ENCODE measurements at places on chromosomes 7 and 10.

- no peak for DNase-seq
Observed at GRCh38 chr7:21980926-21981500, 35.3 kb upstream of the CDCA7L start.

DNA sequence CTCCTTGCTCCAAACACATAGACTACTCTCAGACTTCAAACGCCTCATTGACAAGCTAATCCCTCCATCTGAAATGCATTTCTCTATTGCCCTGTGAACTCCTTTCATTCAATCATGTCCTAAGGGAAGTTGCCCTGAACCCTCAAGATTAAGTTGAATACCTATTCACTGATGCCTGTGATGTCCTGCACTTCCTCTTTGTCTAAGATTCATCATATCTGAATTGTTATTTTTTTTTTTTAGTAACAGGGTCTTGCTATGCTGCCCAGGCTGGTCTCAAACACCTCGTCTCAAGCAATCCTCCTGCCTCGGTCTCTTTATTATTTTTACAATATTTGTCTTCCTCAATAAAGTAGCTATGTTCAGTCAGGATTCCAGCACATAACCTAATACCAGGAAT lies 3.2 kb downstream of the PSMA2 start:
- DNase-seq: no peak

GRCh38 chr7:25897261-25897782 lies 254.7 kb upstream of the NFE2L3 start:
- DNase-seq: no peak

DNA sequence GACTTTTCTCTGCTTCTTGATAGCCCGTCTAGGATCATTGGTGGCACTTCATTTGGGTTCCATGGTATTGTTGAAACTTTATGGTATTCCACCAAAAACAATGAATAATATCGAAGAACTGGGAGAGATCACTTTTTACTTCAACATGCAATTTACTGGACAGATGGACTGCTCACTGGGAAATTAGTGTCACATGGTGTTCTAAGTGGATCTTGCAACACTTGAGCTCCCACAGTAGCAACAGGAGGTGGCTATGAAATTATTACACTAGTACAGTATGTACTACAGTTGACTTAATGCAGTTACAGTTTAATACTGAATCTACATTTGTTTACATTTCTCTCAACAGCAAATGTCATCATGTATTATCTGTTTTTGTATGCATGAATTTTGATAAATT lies 997.3 kb downstream of the REEP3 start:
- DNase-seq: no peak

DNA sequence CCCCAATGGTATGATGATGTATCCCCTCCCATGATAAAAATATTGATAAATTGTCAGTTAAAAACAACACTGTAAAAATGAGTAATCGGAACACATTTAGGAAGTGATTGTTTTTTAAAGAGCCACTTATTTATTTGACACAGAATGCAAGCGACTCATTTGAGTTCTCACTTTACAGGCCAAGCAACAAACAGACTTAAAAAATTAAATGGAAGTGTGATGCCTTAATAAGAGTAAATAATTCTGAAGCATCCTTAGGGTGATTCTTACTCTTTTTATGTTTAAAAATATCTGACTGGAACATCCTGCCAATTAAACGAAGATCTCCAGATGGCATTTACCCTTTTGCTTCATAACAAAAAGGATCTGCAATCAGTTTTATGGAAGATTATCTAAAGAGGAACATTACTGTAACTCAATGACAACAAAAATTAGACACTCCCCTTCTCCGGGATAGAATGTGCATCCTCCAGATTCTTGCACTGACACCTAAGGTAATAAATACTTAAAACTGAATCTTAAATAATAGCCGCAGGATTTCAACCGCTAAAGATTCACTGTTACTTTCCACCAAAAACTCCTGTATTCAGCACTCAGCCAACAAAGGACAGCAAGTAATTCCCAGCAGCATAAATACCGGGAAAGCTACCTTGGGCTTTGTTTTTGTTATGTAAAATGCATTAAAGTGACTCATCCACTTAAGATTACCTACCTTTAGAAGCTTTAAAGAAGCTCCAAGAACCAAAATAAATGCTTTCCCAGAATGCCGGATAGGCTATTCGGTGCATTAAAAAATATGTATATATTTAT lies 1.7 kb downstream of the CACNA2D1 start:
- no peak for DNase-seq

GRCh38 chr10:70355051-70356021 lies 27.1 kb downstream of the LRRC20 start:
- peak; percentile 40 for DNase-seq

- no peak for DNase-seq
Observed at GRCh38 chr7:47885309-47885986, 62.8 kb downstream of the PKD1L1 start.

GRCh38 chr10:86950349-86950748 lies 7.1 kb downstream of the MMRN2 start:
- no peak for DNase-seq

- DNase-seq: no peak
Observed at GRCh38 chr10:123249894-123250293, 95.7 kb downstream of the BUB3 start.

- DNase-seq: no peak
Observed at GRCh38 chr7:44867073-44867995, 18.0 kb downstream of the PURB start.

- no peak for DNase-seq
Observed at GRCh38 chr10:31242902-31243301, 76.1 kb upstream of the ZEB1 start.

DNA sequence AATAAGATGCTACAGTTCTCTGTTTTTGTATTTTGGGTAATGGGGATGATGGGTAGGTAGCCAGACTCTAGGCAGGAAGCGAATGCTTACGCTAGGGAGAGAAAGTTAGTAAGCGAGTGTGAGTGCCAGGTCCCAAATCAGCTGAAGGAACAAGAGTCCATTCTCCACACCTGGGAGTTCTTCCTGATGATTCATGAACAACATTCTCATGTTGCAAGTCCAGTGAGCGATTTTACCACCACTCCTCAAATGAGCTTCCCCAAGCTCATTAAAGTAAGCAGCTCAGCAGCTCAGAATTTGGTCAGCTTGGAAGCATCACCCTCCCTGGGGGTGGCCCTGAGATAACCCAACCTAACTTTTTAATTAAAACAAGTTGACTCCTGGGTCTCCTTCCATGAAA lies 27.3 kb downstream of the SH3PXD2A start:
- no peak for DNase-seq

DNA sequence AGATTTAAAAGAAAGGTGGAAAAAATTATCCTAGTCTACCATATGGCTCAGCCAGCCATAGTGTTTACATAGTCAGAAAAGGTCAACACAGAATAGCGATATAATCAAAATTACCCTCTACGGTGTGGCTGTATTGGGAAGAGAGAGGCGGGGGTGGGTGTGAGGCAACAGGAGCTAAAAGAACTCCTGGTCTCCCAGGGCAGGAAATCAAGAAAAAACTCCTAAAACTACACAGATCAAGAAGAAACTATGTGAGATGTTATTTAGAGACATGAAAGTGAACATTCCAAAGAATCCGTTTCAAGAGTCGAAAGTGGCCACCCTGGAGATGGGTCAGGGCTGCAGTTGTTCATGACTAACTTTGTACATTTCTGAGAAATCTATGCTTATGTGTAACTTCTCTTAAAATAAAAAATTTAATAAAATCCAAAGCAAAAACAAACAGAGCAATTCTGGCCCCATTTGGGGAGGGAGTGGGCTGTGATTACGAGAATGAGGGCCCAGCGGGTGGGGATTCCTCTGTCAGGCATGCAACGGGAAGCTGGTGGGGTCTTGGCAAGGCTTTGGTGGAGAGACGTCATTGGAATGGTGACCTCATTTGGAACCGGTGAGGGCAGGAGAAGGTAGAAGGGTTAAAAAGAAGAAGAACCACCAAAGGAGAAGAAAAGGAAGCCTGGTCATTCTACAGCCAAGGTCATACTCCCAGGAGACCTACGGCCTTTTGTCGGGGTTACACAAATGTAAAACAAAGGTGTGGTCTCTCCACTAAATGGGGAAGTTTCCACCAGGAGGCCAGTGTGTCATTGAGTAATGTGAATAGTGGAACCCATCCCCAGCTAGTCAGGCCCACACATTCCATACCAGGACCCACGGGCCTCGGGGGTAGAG lies 71.2 kb upstream of the DUSP5 start:
- no peak for DNase-seq

DNA sequence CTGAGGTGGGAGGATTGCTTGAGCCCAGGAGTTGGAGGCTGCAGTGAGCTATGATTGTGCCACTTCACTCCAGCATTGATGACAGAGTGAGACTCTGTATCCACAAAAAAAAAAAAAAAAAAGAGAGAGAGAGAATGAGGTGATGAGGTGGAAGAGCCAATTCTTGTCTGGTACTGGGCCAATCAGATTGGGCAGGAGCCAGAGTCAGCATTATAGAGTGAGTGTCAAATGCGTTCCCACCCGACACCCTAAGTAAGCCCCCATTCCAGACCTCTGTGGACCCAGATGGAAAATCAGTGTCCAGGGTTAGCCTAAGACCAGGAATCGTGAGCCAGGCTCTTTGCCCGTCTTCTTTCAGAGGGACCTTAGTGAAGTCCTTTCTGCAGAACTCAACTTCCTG lies 83.9 kb downstream of the WIPF3 start:
- DNase-seq: no peak

- DNase-seq: no peak
Observed at GRCh38 chr7:137820677-137821420, 25.9 kb downstream of the DGKI start.

- DNase-seq: peak; percentile 48
Observed at GRCh38 chr7:12637819-12638592, 49.4 kb upstream of the ARL4A start.

GRCh38 chr10:98172073-98172472 lies 37.6 kb downstream of the R3HCC1L start:
- DNase-seq: no peak

DNA sequence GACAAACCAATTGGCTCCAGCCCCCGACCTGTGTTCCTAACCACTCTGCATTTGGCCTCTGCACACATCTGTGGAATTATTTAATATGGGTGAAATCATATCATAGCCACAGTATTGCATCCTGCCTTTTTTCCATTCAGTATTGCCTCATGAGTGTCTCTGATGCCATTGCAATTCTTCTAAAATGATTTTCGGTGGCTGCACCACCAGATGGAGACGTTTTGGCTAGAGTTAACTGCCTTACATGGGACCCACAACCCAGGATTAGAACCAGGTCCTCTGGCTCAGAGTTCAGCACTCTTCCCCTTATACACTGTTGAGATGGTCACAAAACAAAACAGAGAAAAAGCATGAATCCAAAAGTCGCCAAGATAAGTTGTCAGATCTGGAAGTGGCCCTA lies 180.8 kb downstream of the EMX2 start:
- peak; percentile 3 for DNase-seq

DNA sequence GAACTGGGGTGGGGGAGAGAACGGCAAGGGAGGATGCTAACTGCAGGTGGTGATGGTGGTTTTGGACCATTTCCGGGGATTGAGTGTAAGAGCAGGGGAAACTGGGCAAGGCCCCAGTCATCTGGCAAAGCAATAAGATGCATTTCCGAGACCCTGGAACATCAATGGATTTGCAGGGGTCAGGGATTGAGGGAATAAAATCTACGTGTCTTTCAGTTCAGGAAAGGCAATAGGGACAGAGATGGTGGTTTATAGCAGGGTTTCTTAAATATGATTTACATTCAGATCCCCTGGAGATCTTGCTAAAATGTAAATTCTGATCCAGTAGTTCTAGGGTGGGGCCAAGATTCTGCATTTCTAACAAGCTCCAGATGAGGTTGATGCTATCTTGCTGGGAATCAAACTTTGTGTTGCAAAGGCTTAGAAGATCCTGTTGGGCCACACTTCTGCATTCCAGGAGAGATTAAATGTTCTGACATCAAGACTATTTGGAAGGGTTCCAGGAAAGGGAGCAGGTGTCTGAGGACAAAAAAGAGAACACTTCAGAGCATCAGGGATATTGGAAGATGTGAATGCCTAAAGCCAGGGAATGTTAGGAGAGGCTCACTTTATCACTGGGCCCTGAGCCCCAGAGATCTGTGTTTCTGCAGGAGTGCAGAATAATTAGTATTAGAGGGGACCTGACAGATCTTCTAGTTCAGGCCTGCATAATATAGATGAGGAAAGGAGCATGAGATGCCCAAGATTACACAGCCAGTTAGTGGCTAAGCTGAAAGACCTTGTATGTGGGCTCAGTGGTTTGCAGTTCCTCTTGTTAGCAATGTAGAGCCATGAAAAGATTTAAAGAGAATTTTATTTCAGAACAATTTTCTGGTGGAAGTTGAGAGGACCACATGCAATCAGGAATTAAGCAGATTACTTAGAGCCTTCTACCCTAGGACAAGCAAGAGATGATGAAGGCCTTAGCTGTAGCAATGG lies 32.4 kb downstream of the BLNK start:
- no peak for DNase-seq

GRCh38 chr10:100009283-100009792 lies 409 bp downstream of the DNMBP start:
- DNase-seq: peak; percentile 71

- DNase-seq: no peak
Observed at GRCh38 chr10:112214298-112214926, 30.8 kb upstream of the GPAM start.

GRCh38 chr10:62779487-62780248 lies 24.9 kb upstream of the ADO start:
- peak; percentile 85 for DNase-seq

- DNase-seq: no peak
Observed at GRCh38 chr7:108063520-108063933, 60.6 kb upstream of the LAMB1 start.

DNA sequence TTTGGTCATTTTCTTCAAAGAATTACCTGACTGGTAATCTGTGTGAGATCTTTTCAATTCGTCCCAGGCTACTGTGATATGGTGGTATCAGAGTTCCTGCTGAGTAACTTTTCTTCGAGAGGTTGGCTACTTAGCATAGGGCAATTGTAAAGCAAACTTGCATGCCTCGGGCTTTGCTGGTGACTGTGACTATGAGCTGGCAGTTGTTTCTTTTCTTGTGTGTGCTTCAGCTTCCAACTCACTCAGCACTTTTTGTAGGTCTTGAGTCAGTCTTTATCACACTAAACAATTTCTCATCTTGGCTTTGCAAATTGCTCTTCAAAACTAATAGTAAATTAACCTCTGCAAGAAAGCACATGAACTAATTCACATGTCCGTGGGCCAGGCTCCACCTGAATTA lies 44.3 kb downstream of the PRR15 start:
- DNase-seq: no peak

- no peak for DNase-seq
Observed at GRCh38 chr10:26509307-26509706, 71.2 kb downstream of the APBB1IP start.

GRCh38 chr7:30771880-30772425 lies 736 bp downstream of the MINDY4 start:
- DNase-seq: peak; percentile 40

Data from NAMALWA (cell line).